ENCODE measurements at places on chromosomes 12 and 14.

DNA sequence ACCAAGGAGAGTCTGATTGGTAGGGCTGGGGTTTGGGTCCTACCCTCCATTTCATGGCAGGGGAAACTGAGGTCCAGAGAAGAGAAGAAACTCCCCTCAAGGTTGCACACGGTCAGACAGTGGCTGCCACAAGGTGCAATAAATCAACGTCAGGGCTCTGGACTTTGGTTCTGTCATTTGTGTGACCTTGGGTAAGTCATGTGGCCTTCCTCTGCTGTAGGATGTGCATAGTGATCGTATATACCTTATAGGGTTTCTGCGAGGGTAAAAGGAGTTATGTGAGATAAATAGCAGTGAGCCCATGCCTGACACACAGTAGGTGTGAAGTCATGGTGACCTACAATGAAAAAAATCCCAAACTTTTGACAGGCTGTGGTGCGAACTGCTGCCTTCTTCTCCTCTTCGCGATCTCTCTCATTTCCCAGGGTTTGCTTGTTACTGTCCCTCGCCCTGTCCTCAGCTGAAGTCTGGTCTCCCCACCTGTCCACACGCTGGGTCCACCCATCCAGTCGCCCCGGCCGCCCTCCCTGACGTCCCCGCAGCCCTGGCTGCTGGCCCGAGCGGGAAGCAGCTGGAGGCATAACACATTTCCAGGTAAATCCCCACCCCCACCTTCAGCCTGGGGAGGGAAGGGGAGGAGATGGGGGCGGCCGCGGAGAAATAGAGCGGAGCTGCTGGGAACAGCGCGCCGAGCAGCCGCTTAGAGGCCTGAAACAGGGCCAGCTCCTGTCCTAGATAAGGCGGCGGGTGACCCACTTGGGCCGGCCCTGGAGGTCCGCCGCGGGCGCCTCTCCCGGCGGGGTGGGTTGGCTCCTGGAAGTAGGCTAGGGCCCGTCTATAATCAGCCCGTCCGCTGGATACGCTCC lies 1.8 kb upstream of the FAM222A start:
- DNase-seq: no peak

DNA sequence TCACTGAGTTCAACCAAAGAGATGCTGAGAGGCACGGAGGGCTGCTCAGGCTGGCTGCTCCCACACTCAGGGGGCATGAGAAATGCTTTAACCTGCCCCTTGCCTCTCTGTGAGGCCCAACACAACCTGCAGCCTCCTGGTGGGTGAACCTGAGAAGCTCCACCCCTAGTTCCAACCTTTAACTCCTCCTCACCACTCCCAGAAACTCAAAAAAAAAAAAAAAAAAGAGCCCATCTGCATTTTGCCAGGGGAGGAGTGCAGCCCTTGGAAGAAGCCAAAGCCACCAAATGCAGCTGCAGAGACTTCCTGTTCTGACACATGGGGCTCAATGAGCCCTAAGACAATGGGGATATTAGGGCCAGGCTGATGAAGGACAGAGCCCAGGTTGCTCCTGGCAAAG lies 8.9 kb downstream of the KRT4 start:
- DNase-seq: no peak

DNA sequence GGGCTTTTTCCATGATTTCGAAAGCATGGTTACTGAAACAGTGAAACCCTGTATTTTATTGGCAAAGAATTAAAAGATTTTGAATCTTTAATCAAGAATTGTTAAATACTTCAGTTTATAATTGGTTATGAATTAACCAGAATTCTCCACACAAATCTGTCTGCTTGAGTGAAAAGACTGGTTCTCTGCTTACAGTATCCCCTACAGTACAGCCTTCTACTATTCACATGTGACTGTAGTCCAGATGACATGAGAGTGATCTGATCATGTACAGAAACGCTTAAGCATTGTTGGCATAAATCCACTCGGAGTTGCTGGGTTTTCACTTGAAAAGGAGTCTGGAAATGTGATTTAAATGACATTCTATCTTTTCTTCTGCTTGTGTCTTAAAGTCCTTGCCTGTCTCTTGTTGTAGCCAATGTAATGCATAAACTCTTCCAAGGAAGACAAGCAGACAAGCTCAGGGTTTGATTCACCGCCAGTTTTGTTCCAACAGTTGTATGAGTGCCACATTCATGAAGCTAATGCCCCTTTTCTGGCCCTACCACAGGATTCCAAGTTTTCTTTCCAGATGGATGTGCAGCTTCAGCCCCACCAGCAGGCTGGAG lies 222.0 kb upstream of the LRIG3 start:
- DNase-seq: no peak

- DNase-seq: no peak
These were observed 39.6 kb downstream of the PRKCH start for GRCh38 chr14:61360796-61361525.

- no peak for DNase-seq
These were observed 224.3 kb upstream of the AMIGO2 start for GRCh38 chr12:47303995-47304560.

- DNase-seq: no peak
These were observed 1.5 kb upstream of the CRIP2 start for GRCh38 chr14:105473033-105473676.

DNA sequence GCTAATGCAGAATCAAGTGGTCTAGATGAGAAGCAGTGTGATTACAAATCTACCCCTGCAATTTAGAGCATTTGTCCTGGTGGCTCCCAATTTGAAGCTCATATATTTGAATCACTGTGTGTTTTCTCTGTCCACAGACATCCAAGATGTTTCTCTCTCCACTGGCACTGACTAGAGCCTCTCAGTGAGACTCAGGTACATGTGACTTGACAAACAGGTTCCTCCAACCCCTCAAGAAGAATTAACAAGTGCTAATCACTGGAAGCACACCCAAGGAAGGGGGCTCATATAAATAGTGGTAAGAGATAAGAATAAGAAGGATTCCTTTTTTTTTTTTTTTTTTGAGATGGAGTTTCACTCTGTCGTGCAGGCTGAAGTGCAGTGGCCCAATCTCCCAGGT lies 20.5 kb downstream of the OR10G2 start:
- no peak for DNase-seq

GRCh38 chr12:25615119-25615518 lies 62.0 kb upstream of the LMNTD1 start:
- DNase-seq: no peak

GRCh38 chr14:60510951-60511599 lies 2.1 kb downstream of the SIX6 start:
- no peak for DNase-seq

DNA sequence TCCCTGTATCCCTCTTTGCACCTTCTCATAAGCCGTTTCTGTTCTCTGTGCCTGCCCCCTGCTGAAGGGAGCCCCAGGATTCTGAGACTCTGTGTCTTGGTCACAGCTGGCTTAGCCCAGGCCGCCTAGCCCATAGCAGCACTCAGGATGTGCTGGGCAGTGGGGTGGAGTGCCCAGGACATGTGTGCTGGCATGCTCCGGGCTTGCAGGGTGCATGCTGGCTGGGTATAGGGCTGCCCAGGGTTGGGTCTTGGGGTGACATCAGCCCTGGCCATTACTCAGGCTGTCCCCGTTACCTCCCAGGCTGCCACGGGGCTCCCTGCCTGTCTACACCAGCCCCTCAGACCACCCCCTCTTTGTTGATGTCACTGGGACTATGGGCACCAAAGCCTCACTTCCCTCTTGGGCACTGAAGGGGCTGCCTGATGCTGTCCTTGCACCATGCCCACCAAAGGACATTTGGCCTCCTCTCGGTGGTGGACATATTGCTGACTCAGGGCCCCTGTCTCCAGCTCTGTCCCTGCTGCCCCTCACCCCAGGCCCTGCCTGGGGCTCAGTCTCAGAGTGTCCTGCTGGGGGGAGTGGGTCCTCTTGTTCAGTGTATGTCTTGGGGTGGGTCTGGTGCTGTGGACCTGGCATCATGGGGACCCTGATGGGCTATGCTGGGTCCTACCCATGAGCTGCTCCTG lies 2.4 kb downstream of the CEP170B start:
- no peak for DNase-seq

GRCh38 chr12:85676816-85677749 lies 159.1 kb downstream of the RASSF9 start:
- DNase-seq: no peak

DNA sequence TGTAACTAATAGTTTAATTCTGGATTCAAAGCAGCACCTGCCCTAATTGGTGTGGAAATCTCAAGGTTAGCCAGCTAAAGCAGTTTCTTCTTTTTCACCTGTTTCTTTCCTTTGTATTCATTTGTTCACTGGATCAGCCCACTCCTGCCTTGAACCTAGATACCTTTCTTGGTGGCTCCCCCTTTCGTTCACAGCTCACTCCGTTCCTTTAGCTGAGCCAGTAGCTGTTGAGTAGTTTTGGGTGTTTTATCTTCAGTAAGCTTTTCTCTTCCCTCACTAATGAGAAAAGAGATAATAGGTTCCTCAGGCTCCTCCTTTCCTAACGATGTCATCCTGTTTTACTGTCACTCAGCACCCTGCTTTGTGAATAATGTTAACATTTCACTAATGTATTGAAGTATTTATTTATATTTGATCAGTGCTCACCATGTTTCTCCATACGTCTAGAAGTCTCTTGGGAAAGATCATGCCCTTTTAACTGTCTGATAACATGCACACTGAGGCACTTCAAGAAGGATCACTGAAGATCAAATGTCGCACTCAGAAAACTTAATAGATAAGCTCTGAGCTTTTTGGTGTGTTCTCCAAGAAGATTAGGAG lies 121.1 kb downstream of the TGFB3 start:
- no peak for DNase-seq

GRCh38 chr12:4143896-4144295 lies 129.7 kb upstream of the CCND2 start:
- no peak for DNase-seq

All from stimulated activated CD4-positive, alpha-beta T cell treated with anti-CD3 and anti-CD28 coated beads, Interleukin-1b, Interleukin-23, amount 100 ng/mL, for 48 hours (primary cell).